Mammary epithelial cell (primary cell): ENCODE measurements at places on chromosomes 16 and 17. TPM values are rescaled to one million over a fixed set of nuclear protein-coding genes. Genes with fewer than 3 reads are reported as not detected.

DNA sequence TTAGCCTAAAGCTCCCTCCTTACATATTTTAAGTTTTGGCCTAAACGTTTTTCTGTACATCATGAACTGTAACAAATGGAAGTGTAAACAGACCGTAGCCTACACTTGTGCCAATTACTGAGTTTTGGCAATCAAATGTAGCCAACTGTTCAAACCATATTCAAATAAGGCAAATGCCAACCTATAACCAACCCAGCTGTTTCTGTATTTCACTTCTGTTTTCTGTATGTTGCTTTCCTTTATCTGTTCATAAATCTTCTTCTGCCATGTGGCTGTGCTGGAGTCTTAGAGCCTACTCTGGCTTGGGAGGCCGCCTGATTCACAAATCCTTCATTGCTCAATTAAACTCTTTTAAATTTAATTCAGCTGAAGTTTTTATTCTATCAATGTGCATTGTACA, 6.9 kb upstream of the C16orf78 start:
- no peak for DNase-seq

DNA sequence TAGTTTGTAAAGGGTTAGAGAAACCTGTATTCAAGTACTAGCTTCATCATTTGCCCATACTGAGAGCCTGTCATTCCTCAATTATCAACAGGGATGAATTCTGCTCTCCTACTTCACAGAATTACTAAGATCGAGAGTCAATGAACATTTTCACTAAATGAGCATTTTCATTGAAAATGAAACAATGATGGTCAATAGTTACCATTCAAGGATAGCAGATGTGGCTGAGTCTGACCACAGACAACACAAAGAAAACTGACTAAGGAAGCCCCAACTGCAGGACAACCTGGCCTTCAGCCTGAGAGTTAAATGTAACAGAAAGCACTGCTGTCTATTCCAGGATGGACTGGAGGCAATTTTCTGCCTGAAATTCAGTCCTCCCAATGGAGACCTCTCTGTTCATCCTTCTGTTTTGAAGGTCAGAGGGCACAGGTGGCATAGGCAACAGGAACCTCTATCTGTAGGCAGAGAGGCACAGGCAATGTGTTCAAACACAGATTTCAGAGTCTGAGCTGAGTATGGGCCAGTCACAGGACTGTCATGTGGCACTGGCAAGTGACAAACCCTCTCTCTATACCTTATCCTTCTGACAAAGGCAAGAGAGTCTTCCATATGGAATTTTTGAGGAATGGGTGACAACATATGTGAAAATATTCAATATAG, 19.5 kb downstream of the TRAF4 start:
- DNase-seq, result no peak

DNA sequence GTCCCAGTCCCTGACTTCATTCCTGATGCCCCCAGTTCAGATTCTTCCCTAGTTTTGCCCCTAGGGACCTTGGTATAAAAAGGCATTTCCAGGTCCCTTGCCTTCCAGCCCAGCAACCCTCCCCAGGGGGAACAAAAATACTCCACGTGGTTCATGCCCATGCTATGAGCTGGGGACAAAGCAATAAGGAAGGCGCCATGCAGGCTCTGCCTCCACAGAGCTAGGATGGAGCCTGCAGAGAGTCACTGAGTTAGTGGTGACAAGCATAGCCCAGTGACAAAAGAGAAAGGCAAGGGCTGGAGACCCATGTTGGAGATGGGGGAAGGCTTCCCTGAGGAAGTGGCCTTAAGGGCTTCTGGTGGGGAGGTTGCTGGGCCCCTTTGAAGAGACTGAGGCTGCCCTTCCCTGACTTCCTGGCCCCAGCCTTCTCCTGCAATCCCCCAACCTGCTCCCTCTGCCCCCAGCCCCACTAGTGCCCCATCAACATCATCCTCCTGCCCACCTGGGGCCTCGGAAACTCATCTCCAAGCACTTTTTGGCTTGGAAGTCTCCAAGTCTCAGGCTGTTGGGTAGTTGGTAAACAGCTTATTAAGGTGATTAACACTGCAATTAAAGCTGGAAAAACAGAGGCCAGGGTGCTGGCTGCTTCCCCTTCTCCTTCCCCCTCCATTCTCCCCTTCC, 9.6 kb downstream of the DLX3 start:
- DNase-seq, result no peak

CETP gene
- not detected in 2 replicates for total RNA-seq

TBC1D3D gene
- 2.1 and 2.2 TPM in 2 replicates for total RNA-seq

- peak; percentile 93 for DNase-seq
Observed at GRCh38 chr17:28335959-28336871, 654 bp downstream of the TNFAIP1 start.

AANAT gene
- total RNA-seq, result not detected

DNA sequence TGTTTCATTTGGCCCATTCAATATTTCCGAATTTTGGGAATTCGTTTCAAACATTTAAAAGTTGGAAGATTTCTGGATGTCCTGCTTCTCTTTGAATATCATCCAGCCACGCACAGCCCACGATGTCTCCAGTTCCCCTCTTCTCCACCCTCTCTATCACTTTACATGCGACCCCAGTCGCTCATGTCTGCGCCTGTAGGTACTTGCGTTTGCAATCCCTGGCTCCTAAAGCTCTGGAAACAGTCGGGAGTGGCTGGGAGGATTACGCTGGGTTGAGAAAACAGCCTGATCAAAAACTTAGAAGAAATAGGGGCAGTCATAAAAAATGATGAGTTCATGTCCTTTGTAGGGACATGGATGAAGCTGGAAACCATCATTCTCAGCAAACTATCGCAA, 1.5 kb upstream of the SBK1 start:
- DNase-seq, result no peak

DNA sequence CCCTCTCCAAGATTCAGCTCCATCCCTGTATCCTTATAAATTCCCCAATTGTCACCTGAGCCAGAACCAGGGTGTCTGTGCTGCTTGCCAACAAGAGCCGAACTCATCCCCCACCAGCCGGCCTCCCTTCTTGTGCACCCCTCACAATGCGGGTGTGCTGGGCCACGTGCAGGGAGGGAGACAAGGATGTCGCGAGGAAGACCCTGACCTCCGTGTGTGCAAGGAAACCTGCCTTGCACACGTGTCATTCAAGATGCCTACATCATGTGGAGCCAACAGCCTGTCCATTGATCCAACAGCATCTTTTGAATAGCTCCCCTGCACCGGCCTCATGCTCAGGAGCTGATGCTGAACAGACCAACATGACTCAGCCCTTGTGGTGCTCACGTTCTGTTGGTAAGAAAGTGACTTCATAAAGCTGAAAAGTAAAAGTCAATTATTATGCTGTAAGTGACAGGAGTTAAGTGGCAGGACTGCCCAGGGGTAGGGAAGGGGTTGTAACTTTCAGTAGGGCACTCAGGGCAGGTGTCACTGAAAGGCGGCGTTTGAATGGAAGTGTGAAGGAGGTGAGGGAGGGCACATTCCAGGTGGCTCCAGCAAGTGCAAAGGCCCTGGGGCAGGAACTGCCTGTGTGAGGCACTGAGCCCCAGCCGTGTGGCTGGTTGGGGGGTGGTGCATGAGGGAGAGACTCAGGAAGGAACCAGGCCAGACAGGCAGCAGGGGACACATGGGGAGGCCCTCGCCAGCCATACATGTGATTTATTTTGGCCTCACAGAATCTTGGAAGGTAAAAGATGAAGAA, 302.2 kb downstream of the FOXL1 start:
- DNase-seq, result no peak

GRCh38 chr17:47801906-47802305, 19.7 kb downstream of the OSBPL7 start:
- no peak for DNase-seq

DNA sequence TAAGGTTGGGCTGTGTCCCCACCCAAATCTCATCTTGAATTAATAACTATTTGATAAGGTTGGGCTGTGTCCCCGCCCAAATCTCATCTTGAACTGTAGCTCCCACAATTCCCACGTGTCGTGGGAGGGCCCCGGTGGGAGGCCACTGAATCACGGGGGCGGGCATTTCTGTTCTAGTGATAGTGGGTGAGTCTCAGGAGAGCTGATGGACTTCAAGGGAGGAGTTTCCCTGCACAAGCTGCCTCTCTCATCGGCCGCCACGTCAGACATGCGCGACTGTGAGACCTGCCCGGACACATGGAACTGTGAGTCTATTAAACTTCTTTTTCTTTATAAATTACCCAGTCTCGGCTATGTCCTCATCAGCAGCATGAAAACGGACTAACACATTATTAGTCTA, 44.9 kb upstream of the METRNL start:
- no peak for DNase-seq

GRCh38 chr17:5281814-5282641, at the start of gene RABEP1:
Gene RABEP1, plus strand, starts transcription at chr17:5282284. Its CDS starts 203 bp downstream, at chr17:5282487.
- peak; percentile 82 for DNase-seq

ABI3 gene
- total RNA-seq, result not detected

KRT12 gene
- not detected in 2 replicates for total RNA-seq

MYO15A gene
- total RNA-seq, result 0.67 TPM

GRCh38 chr17:70604854-70605253, 435.5 kb downstream of the KCNJ2 start:
- no peak for DNase-seq

DNA sequence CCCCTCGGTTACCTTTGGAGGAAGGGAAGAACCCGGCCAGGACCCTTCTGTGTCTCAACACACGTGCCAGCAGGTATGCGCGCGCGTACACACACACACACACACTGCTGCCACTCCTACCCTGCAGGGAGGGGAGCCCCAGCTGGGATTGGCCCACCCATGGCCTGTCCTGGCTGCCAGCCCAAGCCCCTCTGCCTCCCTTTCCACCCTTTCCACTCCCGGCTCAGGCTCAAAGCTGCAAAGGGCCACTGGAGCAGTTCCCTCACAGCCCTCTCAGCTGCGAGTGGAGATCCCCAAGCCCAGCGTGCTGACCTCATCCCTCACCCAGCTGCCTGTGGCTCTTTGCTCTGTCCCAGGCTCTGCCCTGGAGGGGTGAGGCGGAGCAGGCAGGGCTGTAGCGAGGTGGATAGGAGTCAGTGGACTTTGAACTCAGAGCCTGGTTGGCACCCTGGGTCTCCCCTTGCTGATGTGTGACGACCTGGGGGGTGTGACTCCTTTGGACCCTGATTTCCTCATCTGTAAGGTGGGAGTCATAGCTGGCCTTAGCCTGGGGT, 14.5 kb downstream of the KIF19 start:
- no peak for DNase-seq

DNA sequence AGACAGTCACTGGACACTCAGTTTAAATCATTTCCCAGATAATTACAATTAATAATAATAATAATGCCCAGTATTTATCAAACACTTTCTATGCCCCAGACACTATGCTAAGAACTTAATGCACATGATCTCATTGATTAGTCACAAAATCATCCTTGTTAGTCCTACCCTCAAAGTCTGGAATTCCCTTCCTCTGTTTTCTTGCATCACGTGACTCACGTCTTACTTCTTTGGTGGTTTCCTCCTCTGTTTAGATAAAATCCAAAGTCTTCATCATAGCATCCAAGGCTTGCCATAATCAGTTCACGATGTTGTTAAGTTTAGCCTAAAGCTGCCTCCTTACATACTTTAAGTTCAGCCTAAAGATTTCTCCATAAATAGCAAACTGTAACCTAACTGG, 471.9 kb downstream of the PMP22 start:
- DNase-seq, result peak; percentile 87

- DNase-seq, result no peak
Observed at GRCh38 chr17:59812139-59812538, 80.6 kb downstream of the TUBD1 start.

GRCh38 chr17:21674242-21674731, 18.0 kb upstream of the KCNJ18 start:
- no peak for DNase-seq

TAT gene
- total RNA-seq, result not detected in 2 replicates

MT1A gene
- not detected for total RNA-seq

C17orf58 gene
- total RNA-seq, result 7.0 TPM

DNA sequence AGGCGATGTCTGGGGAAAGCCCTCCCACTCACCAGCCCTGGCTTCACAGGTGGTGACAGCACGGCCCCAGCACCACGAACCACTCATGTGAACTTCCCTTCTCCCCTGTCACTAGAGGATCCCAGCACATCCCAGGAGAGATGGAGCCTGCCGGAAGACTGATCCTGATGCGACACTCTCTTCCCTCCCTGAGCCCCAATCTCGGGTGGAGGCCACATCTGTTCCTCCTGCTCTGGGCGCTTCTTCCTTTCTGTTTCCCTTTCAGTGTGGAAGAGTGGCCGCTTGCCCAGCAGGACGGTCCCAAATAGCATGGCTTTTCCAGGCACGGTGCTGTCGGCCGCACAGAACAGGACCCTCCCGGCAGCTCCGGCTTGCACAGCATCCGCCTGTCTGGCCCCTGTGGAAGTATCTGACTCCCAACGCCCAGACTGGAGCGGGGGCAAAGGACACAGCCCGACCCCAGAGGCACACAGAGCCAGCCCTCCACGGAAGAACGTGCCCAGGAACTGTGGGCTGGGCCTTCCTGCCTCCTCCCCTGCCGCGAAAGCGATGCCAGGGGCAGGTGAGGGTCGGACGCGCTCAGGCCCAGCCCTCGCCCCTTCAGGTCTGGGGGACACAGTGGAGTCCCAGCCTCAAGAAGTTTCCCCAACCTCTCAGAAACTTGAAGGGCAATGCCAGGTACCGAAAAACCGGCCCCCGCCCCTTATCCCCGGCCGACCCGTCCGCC, 37.6 kb downstream of the CBFA2T3 start:
- no peak for DNase-seq

KRTAP4-3 gene
- not detected in 2 replicates for total RNA-seq

SBK1 gene
- 0.17 TPM for total RNA-seq

CCL1 gene
- not detected for total RNA-seq

ZG16 gene
- total RNA-seq, result not detected

- DNase-seq, result peak; percentile 28
Observed at GRCh38 chr16:3696425-3697218, 20.7 kb downstream of the TRAP1 start.

RAB37 gene
- total RNA-seq, result not detected

DNA sequence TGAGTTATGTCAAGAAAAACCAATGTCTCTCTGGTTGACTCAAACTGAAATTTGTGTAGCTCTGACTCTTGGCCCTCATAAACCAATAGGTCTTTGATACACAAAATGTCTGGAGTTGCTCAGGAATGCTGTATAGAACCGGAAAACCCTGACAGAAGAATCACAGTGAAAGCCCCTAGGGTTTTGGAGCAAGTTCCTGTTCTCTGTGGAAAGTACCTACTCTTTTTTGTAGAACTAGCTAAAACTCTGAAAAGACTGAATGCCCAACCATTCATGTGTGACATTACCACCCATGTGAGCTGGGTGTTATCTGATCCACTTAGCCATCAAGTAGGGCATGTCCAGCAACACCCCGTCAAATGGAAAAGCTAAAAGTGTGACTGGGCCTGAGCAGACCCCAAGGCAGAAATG, 28.8 kb downstream of the CCL4 start:
- no peak for DNase-seq

- peak; percentile 97 for DNase-seq
Observed at GRCh38 chr16:67277294-67277998, 1.9 kb upstream of the PLEKHG4 start.
